ENCODE measurements at places on chromosomes 1 and 21.

DNA sequence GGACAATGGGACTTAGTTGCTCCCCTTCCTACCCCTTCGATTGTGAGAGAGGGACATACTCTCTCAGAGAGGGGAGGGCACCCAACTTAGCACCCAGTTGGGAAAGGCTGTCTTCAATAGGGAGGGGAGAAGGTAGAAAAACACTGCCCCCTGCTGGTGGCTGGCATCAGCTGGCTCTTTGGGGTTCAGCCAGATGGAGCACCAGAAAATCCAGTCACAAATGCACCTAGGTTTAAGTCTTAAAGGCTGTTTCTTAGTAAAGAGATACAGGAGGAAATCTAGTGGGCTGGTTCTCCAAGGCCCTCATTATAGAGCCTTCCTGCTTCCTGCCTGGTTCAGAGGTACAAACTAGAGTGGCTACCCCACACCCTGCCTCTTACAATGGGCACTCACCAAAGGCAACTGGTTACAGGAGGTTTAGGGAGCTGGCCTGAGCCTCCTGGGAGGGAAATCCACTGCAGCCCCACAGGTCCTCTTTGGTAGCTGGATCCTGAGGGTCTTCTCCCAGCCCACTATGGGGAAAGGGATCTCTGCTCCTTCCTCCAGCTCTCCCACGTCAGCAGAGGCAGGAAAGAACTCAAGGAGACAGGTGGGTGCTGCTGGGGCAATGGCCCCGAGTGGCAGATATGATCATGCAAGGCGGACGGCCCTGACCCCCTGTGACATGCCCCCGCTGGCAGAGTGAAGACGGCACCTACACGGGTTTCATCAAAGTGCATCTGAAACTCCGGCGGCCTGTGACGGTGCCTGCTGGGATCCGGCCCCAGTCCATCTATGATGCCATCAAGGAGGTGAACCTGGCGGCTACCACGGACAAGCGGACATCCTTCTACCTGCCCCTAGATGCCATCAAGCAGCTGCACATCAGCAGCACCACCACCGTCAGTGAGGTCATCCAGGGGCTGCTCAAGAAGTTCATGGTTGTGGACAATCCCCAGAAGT is 28.3 kb downstream of the EIF2D start:
- peak; percentile 83 for DNase-seq

- no peak for DNase-seq
Observed at GRCh38 chr21:18759751-18760161, 356.2 kb upstream of the TMPRSS15 start.

GRCh38 chr1:59322394-59322793 is 25.5 kb downstream of the FGGY start:
- no peak for DNase-seq

DNA sequence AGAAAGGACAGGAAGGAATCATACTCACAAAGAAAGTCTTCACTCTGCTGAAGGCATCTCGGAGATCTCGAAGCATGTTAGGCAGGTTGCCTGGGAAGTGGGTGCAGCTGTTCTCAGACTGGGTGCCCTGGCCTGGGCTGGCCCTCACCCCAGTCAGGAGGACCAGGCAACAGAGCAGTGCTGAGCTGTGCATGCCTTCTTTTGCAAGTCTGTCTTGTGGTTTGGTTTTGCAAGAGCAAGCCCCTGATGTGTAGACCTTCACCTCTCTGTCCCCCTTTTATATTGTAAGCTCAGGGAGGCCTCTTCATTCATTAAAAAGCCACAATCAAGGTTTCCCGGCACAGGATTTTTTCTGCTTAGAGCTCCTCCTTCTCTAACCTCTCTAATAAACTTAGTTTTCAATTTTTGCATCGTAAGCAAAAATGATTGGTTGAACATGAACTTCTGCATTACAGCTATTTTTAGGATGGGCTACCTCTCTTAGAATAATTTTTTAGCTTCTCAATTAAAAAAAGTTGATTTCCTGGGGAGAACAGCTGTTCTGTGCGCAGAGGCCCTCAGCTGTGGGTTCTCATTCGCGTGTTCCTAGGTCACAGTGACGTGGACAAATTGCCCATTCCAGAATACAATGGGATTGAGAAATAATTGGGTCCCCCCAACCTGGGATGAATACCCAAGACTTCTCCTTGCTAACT is at the start of gene IL10:
Gene IL10 (minus strand): TSS at position 252 of the 695 bp plus-strand sequence. CDS start 59 bp downstream, at position 193.
- DNase-seq = no peak

GRCh38 chr1:230855886-230856285 is 12.4 kb downstream of the C1orf198 start:
- DNase-seq = no peak

DNA sequence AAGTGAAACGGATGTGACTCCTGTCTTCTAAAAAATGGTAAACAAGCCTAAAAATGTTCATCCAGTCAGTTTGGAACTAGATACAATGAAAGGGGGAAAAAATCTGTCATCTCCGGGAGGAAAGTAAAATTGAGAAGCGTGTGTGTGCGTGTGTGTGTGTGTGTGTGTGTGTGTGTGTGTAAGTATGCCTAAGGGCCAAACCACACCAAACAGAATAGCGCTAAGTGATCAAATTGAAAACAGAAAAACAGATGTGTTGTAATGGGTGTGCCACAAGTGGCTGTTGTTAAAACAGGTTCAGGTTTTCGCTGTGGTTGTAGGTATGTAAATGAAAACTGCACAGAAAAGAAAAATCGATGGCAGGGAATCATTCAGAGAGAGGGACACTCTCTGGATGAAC is 106.7 kb downstream of the RNF220 start:
- DNase-seq = no peak

All from nephron progenitor cell (in vitro differentiated cells).